ENCODE measurements at places on chromosomes 16 and 17.
A peak's percentile ranks its signal among the peaks of the same experiment; 100 is the strongest.

DNA sequence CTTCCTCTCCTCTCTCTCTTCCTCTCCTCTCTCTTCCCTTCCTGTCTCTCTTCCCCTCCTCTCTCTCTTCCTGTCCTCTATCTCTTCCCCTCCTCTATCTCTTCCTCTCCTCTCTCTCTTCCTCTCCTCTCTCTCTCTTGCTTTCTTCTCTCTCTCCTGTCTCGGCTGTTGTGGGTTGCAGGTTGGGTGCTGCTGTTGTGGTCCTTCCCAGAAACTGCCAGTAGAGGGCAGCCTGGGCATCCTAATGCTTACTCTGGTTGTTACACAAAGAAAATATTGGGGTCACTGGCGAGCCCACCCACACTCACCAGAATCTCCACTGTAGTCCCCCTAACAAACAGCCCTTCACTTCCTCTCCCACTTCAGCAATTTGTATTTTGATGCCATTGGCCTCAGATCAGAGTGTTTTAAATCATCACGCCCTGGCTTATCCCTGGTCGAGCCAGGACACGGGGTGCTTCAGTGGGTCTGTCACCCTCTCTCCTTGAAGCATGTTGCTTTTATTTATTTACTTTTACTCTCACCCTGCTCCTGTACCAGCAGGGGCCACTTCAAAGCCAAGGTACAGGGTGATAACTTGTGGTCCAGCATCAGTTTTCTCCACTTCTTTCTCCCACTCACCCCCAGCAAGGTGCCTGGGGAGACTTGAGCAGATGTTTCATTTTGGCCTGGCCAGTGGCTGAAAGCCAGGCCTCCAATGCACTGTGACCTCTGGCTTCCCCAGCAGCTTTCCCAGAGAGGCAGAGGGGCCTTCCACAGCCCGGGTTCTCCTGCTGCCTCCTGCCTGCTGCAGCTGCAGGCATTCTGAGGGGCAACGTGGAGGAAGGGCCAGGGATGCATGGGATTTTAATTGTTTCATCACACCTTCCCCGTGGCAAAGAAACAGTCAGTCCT is 4.7 kb upstream of the MMP15 start:
- peak; percentile 33 for DNase-seq

- DNase-seq = no peak
These were observed 37.6 kb downstream of the WSCD1 start for GRCh38 chr17:6107791-6108190.

GRCh38 chr17:40696651-40697072 is 6.9 kb downstream of the KRT24 start:
- DNase-seq = no peak

DNA sequence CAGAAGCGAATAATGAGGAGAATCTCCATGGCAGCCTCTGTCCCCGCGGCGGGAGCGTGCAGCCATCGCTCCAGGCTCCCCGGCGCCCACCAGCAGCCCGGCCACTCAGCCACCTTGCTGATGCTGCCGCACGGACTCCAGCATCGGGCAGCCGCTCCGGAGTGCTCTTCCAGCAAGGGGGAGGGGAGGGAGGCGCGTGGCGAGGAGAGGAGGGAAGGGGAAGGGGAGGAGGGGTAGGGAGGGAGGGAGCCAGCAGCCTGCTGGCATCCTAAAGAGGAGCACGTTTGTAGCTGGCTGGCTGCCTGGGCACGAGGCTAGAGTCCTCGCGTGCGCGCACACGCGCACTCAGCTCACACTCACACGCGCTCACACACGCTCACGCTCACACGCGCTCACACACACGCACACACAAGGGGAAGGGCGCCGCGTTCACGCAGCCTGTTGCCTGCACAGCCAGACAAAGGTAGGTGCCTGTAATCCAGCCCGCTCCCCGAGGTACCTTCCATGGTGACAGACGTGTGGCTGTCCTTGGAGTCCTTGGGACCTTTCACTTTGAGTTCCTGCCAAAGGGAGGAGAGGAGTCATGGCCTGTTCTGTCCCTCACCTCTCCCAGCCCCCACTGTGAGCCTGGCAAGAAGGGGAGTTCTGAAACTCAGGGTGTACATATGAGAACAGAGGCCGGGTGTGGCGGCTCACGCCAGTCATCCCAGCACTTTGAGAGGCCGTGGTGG is 82.1 kb downstream of the TIMM22 start:
- DNase-seq = no peak

GRCh38 chr16:82042144-82042543 is 7.1 kb downstream of the HSD17B2 start:
- no peak for DNase-seq

DNA sequence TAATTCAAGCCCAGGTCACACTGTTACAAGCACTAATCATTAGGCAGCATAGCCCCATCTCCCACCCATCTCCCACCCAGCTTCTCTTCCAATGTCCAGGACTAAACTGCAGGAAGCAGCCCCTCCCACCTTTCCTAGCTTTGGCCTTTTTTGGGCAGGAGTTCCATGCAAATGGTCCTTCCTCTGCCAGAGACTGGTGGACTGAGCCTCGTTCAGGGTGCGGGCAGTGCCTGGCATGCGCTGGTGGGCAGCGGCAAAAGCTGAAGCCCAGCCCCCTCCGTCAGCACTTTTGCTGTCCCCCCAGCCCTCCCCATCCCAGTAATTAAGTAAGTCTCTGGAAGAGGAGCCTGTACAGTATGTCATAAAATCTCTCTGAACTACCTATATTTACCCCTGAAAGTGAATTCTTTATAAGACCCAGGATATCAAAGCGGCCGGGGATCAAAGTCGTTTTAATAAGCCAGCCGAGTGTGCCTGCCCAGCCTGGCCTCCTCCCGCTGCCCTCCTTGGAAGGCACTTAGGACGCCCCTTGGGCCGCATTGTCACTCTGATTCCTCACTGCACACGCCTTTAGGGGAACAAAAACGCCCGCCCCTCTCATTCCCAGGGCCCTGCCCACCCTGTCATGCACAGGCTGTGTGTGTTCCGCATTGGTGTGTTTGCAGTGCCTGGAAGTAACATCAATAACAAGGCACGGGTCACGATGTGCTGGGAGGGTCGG is 109.9 kb downstream of the IRX5 start:
- no peak for DNase-seq

DNA sequence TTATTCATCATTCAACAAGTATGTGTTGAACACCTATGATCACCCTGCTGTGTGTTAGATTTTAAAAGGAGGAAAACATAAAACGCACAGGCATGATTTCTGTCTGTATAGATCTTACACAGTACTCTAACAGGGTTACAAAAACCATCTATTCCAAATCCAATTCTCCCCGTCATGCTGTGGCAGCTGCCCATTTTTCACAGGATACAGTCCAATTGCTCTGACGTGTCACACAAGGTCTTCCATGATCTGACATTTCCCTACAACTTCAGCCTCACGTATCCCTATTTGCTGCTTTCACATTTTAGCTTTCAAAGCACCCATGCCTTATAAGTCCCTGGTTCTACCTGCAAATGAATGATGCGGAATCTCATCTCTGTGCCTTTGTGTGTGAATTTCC is 67.0 kb upstream of the CNTNAP4 start:
- DNase-seq = no peak

DNA sequence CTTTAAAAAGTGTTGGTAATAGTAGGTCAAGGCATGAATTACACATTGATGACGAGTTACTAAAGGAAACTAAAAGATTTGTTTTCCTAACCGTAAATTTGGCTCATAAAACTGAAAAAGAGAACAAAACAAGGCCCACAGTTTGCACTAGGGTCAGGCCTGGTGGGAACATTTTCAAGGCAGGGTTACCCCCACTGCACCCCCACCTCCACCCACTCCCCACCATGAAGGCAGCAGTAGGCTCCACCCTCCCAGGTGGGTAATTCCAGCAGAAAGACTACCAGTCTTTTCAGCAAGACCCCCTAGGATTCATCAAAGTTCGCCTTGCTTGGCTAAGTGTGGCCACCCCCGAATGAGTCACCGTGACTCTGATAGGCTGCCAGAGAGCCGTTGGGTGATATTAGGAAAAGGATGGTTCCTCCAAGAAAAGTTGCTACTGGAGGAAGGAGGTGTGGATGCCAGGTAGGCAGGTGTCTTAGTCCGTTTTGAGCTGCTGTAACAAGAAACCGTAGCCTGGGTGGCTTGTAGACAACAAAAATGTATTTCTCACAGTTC is 8.6 kb downstream of the DNAAF1 start:
- no peak for DNase-seq

- no peak for DNase-seq
These were observed 42.1 kb downstream of the TMEM114 start for GRCh38 chr16:8548166-8548565.

- no peak for DNase-seq
These were observed 16.6 kb upstream of the SMIM5 start for GRCh38 chr17:75616521-75617122.

- DNase-seq = no peak
These were observed 2.3 kb upstream of the GRB2 start for GRCh38 chr17:75407655-75408352.

DNA sequence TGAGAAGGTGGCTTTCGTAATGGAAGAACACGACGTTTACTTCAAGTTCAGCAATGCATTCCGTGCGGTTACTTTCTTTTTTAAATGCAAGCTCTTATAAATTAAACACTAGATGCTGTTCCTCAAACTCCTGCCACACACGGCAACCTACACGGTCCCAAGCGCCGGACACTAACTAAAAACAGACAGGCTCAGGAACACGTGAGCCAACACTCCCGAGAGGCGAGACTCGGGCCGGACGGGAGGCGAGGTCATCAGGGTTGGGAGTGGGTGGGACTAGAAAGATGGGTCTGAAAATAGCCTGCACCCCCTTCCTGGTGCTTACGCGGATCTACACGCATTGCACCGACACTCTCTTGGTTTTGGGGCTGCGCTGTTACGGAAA is 6.4 kb downstream of the CLCN7 start:
- DNase-seq = no peak

- DNase-seq = no peak
These were observed at the start of gene IRX5 for GRCh38 chr16:54930005-54930868. TSS of gene IRX5 (plus strand) at chr16:54930865. CDS start at chr16:54931199, 334 bp downstream.

DNA sequence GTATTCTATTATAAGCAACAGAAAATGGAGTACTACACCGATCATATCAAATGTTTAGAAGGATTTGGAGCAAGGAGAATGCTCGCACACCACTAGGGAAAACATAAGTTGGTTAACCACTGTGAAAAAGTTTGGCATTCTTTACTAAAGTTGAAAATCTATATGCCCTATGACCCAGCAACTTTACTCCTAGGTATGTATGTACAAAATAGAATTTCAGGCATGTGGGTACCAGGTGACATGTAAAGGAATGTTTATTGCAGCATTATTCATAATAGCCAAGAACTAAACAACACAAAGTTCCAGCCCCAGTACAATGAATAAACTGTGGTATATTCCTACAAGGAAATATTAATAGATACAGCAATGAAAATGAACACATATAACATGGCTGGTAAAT is 5.8 kb upstream of the HBZ start:
- no peak for DNase-seq

GRCh38 chr17:32960815-32961214 is 30.8 kb upstream of the SPACA3 start:
- no peak for DNase-seq

GRCh38 chr16:48210747-48211146 is 33.4 kb upstream of the LONP2 start:
- DNase-seq = no peak

- DNase-seq = no peak
These were observed 4.0 kb upstream of the HSBP1 start for GRCh38 chr16:83803811-83804210.

DNA sequence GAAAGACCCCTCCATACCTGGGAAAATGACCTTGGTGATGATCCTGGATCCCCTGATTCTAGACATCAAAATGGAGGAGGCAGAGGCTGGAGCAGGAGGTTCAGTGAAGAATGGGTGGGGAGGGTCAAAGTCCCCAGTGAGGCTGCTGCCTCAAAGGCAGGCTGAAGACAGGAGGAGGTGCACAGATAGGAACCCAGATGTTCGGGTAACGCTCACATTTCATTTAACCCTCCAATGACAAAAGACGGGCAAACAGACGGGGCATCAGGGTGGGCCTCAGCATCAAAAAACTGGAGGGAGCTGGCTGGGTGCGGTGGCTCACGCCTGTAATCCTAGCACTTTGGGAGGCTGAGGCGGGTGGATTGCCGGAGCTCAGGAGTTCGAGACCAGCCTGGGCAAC is at the start of gene ANKRD40CL:
Gene ANKRD40CL (minus strand): TSS at position 73 of the 400 bp plus-strand sequence. CDS start 605 bp downstream, outside the sequence.
- no peak for DNase-seq

DNA sequence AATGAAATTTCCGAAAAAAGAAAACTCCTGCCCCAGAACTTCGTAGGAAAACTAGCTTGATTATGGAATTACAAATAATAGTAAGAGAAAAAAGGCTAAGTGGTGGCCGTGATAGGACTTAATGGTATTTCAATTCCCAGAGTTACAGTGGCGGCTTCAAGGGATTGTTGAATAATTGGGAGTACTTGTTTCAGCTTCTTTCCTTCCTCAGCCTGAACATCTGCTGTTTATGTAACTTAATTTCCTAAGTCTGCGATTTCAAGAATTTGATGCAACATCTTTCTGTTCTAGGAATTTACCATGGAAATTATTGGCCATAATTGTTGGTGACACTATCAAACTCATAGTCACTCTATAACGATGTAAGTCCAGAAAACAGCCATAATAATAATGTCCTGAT is 684 bp upstream of the APPBP2 start:
- DNase-seq = no peak

GRCh38 chr17:40244255-40244654 is 25.2 kb downstream of the WIPF2 start:
- no peak for DNase-seq

DNA sequence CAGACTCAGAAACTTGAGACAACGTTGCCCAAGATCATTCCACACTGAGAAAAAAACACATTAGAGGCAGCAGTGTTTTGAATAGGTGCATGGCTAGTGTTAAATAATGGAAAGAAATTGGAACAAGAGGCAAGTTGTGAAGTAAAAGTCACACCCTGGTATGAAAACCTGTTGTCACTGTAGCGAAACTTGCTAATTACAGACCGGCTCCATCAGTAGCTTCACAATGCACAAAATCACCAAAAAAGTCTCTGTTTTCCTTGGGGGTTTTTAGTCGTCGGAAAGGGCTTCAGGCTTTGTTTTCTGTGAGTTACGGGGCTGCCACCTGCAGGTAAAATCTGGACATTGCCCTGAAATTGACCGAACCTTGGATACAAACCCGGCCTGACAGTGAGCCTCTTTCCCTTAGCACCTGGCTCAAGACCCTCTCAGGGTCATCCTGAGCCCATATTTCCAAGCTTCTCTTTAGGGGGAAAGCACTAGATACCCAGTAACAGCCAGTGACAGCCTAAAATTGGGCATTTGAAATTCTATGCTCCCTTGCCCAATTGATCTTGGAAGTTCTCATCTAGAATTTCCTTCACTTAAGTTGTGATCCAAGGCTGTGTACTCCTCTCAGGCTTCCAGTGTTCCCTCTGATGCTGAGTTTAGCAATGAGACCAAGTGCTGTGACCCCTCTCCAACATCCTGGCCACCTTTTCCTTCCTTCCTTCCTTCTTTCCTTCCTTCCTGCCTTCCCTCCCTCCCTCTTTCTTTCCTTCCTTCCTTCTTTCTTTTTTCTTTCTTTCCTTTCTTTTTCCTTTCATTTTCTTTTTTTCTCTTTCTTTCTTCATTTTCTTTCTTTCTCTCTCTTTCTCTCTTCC is 7.2 kb upstream of the GRB2 start:
- peak; percentile 55 for DNase-seq

DNA sequence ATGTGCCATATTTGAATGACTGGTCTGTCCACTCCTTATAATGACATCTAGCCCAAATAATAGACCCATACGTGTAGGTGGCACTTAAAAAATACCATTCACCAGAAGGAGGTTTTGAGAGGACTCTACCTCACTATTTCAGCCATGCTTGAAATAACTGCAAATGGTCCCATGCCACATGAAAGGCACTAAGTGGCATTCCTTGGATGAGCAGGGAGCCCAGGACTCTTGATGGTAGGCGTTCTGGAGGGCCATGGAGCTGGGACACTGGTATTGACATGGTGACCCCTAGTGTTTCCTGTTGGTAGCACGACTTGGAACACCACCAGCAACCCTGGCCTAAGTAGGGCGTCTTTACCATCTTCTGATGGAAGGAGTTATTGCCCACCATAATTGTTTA is 148.7 kb upstream of the ZFHX3 start:
- no peak for DNase-seq
